K562 (cell line): ENCODE measurements at places on chromosomes 13 and 19.

- DNase-seq, result no peak
Measured at GRCh38 chr13:40231751-40232150, 434.7 kb downstream of the FOXO1 start.

- no peak for DNase-seq
Measured at GRCh38 chr19:32830231-32831014, 39.1 kb downstream of the SLC7A9 start.

- DNase-seq, result no peak
Measured at GRCh38 chr13:34611671-34612070, 330.4 kb upstream of the NBEA start.

GRCh38 chr19:15161028-15161984 lies 39.5 kb downstream of the NOTCH3 start:
- DNase-seq, result peak; percentile 53

DNA sequence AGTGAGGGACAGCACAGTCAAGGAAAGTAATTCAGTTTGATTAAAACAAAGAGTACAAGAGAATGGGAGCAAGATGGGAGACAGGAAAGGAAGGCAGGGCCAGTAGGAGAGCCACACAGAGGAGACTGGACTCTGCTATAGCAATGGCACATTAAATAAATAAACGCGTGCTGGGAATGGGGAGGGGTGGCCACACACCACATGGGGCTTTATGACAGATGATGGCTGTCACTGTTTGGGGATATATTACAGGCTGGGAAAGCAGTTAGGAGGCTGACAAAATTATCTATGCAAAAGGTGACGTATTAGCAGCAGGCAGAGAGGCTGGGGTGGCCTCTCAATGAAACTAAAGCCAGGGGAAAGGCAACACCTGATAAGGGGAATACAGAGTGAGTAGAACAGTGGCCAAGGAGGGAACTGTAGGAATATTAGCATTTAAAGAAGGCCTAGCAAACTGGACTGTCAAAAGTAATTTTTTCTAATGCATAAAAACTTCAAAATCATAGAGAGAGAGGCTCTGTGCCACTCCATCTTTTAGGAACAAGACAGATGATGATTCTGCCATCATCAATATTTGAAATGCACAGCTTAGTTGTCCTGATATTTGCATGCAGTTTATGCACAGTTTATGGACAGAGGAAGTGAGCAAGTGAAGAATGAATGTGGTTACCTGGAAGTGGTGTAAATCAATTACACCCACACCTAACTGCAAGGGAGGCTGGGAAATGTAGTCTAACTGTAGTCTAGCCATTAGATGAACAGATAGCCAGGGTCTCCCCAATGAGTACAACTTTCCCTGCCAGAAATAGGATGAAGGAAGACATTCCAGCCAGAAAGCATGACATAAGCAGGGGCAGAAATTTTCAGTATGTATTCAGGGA lies 346.5 kb downstream of the FOXO1 start:
- no peak for DNase-seq

DNA sequence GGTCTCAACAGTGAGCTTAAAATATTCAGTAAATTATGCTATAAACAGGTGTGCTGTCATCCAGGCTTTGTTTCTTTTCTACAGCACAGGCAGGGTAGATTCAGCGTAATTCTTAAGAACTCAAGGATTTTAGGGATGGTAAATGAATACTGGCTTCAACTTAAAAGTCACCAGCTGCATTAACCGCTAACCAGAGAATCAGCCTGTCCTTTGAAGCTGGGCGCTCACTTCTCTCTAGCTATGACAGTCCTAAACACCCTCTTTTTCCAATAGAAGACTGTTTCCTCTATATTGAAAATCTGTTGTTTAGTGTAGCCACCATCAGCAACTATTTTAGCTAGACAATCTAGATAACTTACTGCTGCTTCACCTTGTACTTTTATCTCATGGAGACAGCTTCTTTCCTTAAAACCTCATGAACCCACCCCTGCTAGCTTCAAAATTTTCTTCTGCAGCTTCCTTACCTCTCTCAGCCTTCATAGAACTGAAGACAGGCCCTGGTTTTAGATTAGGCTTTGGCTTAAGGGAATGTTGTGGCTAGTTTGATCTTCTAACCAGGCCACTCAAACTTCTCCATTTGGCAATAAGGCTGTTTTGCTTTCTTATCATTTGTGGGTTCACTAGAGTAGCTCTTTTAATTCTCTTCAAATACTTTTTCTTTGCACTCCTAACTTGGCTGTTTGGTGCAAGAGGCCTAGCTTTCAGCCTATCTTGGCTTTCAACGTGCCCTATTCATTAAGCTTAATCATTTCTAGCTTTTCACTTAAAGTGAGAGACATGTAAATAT lies 89.5 kb downstream of the USP12 start:
- no peak for DNase-seq

GRCh38 chr19:6721773-6722172 lies 1.3 kb upstream of the C3 start:
- no peak for DNase-seq

DNA sequence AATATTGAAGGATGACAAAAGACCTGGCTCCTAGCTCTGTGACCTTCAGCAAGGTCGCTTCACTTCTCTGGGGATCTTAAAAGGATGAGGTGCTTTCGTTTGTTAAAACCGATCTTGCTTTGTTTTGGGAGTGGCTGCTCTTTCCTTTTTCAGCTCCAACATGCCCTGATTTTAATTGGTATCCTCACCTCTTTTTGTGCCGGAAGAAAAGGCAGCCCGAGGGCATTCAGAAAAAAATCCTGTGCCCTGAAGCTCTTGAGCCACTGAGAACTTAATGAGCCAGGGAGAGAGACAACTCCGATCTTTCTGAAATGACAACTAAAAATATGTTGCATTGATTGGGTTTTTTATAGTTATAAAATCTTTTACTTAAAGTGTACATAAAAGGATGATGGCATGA lies 19.4 kb downstream of the CLDN10 start:
- DNase-seq, result no peak

DNA sequence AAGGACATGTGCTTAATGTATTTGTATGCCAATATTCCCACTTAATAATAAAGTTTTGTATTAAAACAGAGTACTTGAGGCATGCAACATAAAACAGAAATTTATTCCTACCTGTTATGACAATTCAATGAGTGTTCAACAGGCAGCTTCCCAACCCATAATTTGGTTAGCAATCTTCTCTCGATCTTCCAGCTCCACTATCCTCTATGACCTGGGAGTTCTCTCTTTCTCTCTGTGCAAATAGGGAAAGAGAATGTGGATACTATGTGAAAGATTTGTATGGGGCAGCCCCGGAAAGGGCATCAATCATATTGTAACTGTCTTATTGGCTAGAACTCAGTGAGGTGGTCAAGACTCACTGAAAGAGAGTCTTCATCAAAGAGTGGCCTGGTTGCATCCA lies 644.9 kb upstream of the PCDH20 start:
- no peak for DNase-seq

DNA sequence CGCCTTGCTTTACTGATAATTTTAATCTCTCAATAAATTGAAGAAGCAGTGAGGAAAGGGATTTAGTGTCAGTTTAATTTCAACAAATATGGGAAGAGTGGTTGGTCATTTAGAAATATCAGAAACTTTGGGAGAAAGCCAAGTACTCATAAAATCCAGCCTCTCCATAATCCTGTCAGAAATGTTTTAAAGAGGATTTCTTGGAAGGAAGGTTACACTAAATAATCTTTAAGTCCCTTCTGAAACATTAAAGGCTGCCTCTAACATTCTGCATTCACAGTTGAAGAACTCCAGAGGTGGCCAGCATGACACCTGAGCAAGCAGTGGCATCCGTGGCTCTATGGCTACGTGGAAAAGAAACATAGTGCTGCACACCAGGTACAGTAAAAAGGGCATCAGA lies 378.5 kb downstream of the ENOX1 start:
- DNase-seq, result no peak

- DNase-seq, result no peak
Measured at GRCh38 chr13:51834581-51835171, 10.3 kb downstream of the TMEM272 start.

GRCh38 chr19:13163609-13164342 lies 13.6 kb downstream of the IER2 start:
- peak; percentile 64 for DNase-seq

DNA sequence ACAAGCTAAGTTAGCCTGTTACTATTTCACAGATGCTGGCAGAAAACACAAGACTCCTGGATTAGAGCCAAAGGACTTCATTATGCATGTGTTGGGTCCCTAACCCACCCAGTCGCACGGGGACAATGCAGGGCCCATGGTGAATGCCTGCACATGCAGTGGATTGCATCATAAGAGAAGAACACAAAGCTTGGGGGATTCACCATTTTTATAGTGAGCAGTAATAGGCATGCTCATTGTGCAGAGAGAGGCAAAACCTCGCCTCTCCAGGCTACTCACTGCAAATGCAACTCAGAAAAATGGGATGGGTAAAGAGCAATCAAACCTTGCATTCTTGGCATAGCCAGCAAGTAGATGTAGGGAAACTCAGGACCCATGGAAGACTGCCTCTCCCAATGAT lies 115.8 kb downstream of the DIAPH3 start:
- DNase-seq, result no peak

DNA sequence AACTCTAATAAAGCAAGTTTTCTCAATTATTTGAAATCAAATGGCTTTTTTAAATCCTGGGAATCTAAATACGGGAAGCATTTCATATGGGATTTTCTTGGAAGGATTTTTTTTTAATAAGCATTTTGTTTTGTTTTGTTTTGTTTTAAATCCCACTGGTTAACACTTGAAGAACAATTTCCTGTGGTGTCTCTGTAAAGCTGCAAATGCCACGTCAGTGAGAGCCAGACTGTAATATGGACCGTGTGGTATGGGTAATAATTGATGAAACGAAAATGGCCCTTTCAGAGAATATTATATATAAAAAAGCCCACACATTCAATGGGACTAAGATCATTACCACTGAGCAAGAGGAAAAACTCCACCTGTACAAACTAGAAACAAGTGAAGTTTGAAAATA lies 33.9 kb upstream of the MIR17HG start:
- no peak for DNase-seq

- peak; percentile 80 for DNase-seq
Measured at GRCh38 chr19:54684527-54684926, 21.7 kb downstream of the LILRB4 start.

- DNase-seq, result no peak
Measured at GRCh38 chr19:51727349-51727880, 3.6 kb upstream of the HAS1 start.

DNA sequence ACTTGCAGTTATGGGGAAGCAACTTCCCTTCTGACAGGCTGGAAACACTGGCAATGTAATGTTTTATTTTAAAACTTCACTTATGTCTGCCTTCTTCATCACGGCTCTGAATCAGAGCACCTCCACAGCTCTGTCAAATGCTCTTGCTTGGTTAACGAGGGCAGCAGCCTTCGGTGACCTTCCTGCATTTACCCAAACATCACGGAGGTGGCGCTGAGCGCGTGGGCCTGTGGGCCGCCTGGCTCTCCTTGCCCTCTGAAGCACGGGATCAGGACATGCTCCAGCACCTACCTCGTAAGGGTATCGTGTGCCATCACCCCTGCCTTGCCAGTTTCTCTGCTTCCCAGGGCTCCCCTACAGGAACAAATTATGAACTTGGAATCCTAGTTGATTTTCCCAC lies 310.0 kb downstream of the TEX29 start:
- no peak for DNase-seq

DNA sequence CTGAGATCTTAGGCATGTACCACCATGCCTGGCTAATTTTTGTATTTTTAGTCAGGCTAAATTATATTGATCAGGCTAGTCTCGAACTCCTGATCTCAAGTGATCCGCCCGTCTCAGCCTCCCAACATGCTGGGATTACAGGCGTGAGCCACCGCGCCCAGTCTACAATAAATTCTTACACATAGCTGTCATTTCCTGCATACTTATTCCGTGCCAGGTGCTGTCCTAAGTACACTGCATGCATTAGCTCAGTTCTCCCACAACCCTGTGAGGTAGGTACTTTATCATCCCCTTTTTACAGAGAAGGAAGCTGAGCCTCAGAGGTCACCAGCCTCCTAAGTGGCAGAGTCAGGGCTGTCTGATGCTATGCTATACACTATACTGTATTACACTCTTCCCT lies 7.2 kb upstream of the RHPN2 start:
- no peak for DNase-seq

- no peak for DNase-seq
Measured at GRCh38 chr19:18185538-18185937, 7.5 kb upstream of the MPV17L2 start.

DNA sequence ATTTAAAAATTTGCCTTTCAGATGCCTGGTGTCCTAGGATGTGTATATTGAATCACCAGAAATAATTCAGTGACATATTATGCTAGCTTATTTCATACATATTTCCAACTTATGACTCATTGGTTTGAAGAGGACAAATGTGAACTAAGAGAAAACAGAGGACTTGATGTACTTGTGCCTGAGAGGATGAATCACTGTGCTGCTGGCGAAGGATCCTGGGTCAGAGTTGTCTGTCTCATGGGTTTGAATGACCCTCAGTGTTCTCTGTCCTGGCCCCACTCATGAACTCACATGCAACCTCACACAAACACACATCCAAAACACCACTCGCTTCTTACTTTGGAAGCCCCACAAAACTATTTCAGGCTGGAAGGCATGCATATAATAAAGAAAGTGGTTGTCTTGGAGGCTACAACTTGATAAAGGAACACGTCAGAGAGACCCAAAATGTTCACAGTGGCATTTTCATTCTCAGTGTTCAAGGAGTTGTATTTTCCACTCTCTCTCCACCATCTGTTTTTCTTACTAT lies 129.0 kb upstream of the SPRY2 start:
- no peak for DNase-seq

DNA sequence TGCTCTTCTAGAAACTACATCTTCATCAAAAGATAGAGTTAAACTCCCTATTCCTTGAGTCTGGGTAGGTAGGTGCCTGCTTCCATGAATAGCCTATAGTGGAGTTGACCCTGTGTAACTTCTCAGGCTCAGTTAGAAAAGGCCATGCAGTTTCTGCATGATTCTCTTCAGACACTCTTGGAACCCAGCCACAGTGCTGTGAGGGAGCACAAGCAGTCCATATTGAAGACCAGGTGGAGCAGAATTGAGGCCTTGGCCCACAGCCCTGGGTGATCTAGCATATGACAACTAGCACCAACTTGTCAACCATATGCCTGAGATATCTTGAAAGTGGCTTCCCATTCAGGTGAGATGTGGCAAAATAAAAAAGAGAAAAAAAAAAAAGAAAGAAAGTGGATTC lies 10.3 kb upstream of the PAN3 start:
- DNase-seq, result no peak

DNA sequence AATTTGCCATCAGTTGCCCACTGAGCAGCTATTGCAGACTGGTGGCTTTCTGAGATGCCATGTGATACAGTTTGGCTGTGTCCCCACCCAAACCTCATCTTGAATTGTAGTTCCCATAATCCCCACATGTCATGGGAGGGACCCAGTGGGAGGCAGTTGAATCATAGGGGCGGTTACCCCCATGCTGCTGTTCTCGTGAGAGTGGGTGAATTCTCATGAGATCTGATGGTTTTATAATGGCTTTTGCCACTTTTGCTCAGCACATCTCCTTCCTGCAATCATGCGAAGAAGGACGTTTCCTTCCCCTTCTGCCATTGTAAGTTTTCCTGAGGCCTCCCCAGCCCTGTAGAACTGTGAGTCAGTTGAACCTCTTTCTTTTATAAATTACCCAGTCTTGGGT lies 34.8 kb upstream of the ANKRD10 start:
- no peak for DNase-seq
